Epithelial cell of prostate (primary cell): ENCODE measurements at places on chromosomes 3 and 15.

DNA sequence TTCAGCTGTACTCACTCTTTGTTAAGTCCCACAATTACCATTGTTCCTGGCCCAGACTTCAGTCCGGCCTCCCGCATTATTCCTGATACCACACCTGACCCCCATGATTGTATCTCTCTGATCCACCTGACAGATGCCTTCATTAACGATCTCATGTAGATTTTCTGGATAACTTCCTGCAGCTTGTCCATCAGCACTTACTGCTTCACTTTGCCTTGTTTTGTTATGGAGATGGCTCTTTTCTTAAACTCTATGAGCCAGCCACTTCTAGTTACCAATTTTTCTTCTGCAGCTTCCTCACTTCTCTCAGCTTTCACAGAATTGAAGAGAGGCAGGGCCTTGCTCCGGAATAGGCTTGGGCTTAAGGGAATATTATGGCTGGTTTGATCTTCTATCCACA lies 1044.2 kb downstream of the PLOD2 start:
- no peak for DNase-seq

GRCh38 chr15:99442252-99442897 lies 123.4 kb upstream of the MEF2A start:
- DNase-seq = peak; percentile 22

GRCh38 chr3:17121336-17121735 lies 236.6 kb downstream of the PLCL2 start:
- DNase-seq = no peak

DNA sequence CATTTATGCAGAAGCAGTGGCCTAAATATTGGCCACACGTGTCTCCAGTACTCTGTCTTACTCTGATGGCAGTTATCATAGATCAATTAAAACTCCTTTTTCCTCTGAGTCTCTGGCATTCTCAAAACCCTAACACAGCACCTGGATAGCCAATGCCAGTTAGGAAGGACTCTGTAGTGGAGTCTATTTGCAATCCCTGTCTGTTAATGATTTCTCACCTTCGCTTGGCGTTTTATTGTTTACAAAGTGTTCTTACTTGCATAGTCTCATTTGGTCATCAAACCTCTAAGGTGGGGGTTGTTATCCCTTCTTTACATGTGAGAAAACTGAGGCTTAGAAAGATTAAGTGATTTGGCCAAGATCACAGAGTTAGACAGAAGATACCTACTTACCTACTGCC lies 258.8 kb downstream of the IL5RA start:
- no peak for DNase-seq

DNA sequence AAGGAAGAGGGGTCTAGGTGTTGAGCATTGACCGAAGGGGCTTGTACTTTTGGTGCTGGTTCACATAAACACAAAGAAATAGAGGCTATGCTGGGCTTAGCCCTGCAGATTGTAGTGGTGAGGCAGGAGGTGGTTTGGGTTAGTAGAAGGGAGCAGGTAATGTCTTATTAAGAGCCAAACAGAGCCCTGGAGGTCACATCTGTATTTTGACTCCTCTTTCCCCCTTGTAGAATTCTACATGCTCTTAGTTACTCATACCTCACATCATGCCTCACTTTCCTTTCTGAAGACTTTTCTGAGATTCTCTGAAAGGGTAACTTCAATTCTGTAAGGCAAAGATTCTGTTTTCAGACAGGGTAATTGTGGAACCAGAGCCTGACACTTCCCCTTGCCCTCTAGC lies 16.1 kb upstream of the ZNF80 start:
- DNase-seq = no peak

DNA sequence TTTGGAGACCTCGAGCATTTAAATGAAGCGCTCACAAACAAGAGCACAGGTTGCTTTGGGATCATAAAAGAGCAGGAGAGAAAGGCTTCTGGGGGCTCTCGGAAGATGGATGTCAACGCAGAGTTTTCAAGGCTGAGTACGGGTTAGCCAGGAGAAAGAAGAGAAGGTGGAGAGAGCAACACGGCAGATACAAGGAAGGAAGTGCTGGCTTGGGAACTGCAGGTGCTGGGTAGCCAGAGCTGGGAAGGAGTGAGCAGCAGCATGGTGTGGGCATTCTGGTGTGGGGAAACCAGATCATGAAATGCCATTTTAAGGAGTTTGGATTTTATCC lies 580 bp upstream of the RUBCN start:
- no peak for DNase-seq

DNA sequence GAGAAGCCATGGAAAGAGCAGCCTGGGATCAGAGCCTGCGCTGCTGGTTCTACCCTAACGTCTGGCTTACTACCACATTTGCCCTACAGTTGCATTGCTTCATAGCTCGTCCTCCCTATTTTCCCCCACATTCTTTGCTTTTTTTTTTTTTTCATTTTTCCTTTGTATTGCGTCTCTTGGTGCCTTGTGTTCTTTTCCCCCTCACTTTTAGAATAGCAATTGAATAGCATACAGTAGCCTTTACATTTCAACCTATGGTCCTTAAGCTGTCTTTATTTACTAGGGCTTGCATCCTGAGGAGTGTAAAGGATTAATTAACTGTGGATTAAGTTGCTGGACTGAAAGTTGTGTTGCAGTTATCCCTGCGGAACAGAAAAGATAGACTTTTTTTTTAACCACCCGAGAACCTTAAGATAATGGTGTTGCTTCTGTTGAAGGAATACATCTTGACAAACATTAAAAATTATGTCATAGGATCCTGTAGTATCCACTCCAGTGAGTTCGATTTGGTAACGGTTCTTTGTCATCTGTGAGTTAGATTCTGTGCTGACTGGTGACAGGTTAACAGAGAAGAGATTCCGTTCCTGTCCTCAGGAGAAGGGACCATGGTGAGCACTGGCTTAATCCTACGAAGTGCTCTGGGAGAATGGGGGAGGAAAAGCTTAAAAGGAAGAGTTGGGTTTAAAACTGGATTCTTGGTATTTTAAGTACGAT lies 417.4 kb upstream of the NAALADL2 start:
- DNase-seq = no peak

- no peak for DNase-seq
These were observed 62.7 kb upstream of the ZNF148 start for GRCh38 chr3:125437631-125438435.

DNA sequence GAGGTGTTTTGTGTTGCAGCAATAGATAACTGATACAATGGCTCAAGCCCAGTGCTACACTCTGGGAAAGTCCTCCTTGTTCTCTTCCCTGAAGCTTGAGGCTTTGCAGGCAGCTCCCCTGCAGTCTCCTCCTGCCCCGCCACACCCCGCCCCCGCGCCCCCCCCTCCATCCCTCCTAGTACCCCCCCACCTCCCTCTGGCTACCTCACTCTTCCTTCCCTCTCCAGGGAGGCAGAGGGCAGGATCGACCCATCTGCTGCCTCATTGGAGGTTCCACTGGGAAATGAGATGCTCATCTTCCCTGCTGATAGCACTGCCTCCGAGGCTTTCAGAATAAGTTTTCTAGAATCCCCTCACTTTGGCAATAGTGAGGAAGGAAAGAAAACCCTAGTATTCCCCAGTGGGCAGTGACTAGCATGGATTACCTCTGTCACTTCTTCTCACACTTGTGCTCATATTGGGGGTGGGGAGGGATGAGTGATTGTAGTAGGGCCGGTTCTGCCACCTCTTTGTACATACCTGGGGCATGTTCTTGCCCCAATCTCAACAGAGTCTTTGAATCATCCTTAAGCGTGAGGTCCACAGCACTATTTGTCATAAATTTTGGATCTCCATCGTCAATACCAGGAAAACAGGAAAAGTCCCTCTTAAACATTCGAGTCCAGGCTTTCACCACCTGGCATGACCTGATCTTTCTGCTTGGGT lies 16.3 kb upstream of the RAB7A start:
- DNase-seq = peak; percentile 76

DNA sequence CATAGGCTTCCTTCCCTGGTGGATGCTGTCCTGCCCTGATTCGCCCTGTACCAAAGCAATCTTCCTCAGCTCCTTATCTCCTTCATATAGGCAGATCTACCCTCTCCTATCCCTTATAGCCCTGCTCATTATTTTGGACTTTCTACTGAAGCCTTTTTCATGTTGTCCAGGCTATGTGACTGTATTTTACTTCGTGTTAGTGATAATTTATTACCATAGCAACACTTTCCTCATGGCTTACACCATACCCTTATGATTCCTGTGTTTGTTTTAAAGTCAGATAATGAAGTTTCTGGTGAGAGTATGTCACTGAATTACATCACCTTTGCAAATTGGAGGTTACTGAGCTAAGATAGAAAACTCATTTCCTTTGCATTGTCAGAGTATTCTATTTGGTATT lies 352.6 kb downstream of the NLGN1 start:
- DNase-seq = no peak

GRCh38 chr15:64837502-64837901 lies 4.2 kb upstream of the PLEKHO2 start:
- no peak for DNase-seq

DNA sequence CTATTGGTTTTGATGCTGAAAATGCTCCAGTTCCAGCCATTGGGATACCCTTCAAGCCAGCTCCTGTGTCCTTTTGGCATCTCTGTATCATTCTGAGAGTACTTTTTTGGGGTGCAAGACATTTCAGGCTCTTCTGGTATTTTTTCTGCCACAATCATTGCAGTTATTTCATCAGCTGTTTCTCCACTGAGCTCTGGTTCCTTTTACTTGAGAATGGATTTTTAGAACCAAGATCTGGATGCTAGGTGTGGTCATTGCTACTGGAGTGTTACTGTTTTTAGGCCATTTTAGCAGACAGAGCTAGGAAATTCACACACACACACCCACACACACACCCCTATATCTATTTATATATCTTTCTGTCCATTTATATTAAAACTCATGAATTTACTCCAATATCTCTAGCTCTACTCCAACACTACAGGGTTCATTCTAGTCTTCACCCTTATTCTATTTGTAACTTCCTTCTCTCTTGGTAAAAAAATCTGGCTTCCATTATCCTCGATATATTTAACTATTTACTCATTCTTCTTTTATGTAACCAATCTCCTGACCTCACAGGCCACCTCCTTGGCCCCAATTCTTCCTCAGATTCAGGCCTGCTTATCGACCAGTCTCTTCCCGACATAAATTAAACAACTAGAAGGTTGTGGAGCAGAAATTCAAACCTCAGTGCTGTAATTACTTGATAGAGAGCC lies 17.0 kb downstream of the SLC35G2 start:
- no peak for DNase-seq

DNA sequence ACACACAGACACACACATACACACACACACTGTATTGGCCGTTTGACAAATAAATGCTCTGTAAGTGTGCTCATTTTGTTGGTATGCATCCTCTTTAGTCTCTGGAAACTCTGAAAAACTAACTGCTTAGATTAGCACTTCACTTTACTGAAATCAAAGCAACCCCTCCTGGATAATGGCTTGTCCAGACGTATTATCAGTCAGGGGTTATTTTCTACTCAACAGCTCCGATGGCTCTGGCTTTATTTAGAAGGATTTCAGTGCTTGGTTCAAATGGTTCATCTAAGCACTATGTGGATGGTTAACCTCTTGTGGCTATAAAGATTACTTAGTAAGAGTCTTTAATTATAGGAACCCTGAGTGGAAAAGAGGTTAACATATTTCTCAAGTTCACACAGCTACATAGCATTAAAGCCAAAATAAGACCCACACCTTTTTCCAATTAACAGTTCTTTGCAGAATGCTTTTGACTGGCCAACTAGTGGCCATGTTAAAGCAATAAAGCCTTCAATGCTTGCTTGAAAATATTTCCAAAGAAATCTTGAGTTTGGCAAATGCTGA lies 516.1 kb upstream of the NAALADL2 start:
- no peak for DNase-seq

GRCh38 chr3:168424059-168424734 lies 328.5 kb upstream of the GOLIM4 start:
- no peak for DNase-seq

GRCh38 chr3:127676921-127677351 lies 4.2 kb downstream of the ABTB1 start:
- DNase-seq = no peak

DNA sequence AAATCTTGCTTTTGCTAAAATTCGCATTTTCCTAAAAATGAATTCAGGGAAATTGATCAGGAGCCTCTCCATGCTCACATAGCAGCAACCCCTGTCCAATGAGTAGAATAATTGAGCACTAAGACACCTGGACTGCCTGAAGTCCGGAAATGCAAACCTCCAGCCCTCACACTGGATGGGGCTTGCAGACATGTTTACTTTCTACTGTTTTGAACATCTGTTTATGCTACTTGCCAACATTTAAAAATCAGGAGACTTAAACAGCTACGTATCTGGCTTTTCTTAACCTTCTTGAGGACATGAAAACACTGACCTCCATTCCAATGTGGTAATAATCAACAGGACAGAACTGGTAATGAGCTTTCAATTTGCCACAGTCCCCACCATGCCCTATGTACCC lies 184.4 kb downstream of the SHOX2 start:
- DNase-seq = no peak

GRCh38 chr3:49780080-49780974 lies 6.0 kb downstream of the IP6K1 start:
- DNase-seq = no peak

DNA sequence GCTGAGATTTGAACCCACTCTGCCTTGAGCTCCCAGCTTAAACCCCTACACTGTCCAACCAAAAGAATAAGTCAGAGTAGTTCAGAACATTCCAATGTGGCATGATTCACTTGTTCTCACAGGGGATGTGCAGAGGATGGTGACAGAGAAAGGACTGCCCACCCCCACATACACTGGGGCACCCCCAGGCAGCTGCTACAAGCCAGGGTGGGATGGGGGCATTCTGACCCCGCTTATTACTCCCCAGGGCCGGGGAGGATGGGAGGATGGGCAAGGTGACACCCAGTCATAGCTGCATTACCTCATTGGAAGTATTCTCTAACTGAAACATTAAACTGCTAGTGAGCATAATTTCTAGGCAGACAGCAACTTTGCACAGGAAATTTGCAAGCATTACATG lies 126.0 kb upstream of the PRR20G start:
- no peak for DNase-seq

- no peak for DNase-seq
These were observed 252.1 kb upstream of the KCNMB2 start for GRCh38 chr3:178284181-178284580.

GRCh38 chr15:33956397-33956796 lies 11.9 kb upstream of the CHRM5 start:
- DNase-seq = no peak

DNA sequence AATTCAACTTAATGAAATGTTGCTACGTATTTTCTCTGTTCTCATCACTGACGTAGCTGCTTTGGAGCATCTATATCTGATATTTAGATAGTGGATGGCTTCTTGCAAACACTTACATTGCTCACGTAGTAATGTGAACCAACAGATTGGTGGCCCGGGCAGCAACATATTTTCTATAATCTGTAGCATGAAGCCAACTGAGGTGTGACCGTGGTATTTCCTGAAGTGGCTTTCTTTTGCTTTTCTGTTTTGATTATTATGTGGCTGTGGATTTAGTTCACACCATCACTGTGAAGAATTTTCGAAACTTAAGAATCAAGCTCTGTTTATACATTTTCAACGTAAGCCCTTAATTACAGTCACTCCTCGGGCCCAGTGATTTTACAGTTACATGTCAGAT lies 288.5 kb downstream of the LPP start:
- no peak for DNase-seq
